ENCODE measurements at places on chromosomes 2 and 18. TPM values are rescaled to one million over a fixed set of nuclear protein-coding genes. Genes with fewer than 3 reads are reported as not detected.

The INHBB gene
- 2.8 TPM for total RNA-seq

DNA sequence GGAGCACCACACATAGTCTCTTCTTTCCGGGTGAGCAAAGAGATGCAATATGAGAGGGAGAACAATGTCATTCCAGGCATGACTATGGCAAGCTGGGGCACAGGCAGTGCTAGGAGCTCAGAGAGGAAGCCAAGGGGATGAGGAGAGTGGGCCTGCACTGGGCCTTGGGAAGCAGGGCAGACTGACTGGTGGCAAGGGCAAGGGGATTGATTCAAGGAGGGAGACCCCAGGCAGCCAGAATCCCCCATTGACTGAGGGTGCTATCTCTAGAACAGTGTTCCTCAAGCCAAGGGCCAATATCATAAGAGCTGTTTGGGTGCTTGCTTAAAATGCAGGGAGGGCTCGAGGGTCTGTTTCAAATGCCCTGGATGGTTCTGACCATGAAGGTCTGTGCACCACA lies 36.1 kb downstream of the MARCO start:
- DNase-seq: no peak

- no peak for DNase-seq
Observed at GRCh38 chr2:101617188-101617587, 80.3 kb upstream of the MAP4K4 start.

DNA sequence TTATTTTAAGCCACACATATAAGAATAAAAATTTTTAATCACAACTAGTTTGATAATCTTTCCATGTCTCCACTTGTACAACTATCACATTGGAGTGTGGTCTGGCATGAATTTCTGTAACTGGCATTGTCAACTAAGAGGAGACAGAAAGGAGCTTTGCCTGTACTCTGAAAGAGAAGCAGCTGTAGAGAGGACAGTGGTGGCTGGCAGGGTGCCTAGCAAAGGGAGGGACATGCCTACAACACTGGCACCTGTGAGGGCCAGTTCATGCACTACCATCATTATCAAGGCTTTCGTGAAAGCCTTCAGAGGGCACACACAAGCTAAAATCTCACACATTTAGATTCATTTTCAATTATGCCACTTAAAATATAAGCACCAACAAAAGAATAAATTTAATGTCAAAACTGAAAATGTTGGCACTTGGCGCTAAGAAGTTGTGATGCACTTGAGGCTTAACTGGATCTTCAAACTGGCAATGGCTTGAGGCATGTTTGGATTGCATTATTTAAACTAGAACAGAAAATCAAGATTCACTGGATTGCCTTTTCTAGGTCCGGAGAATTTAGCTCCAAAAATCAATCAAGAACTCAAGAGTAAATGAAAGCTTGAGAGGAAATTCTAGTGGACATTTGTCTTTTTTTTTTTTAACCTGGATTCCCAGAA lies 238.6 kb downstream of the ZNF385B start:
- DNase-seq: no peak

GRCh38 chr2:26230806-26231205 lies 13.6 kb downstream of the HADHA start:
- no peak for DNase-seq

DNA sequence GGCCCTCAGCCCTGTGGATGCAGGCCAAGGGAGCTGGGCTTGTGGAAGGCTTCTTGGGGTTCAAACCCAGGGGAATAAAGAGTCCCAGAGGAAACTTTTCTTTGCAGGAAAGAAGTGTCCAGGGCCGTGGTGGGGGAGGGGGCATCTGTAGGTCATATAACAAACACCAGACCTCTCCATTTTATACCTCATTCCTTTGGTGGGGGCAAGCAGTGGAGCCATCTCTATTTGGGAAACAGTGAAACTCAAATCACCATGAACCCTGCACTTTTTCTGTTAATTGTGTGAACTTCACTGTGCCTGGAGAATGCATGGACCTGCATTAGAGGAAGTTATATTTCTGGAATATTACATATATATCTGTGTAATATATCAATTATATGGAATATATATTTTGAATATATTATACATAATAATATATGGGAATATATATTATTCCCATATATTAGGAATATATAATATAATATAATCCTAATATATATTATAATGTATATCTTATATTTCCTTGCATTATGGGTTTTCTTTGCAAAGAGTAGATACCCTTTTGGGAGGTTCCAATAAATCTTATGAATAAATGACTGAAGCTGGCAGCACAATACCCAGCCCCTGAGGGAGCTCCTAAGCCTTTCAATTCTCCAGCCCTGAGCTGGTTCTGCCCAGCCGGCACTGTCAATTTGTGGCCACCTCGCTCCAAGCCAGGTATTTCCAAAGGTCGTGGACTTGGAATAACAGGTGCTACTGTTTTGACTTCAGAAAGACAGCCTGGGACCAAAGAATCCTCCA lies 97.7 kb upstream of the PKDCC start:
- DNase-seq: no peak

DNA sequence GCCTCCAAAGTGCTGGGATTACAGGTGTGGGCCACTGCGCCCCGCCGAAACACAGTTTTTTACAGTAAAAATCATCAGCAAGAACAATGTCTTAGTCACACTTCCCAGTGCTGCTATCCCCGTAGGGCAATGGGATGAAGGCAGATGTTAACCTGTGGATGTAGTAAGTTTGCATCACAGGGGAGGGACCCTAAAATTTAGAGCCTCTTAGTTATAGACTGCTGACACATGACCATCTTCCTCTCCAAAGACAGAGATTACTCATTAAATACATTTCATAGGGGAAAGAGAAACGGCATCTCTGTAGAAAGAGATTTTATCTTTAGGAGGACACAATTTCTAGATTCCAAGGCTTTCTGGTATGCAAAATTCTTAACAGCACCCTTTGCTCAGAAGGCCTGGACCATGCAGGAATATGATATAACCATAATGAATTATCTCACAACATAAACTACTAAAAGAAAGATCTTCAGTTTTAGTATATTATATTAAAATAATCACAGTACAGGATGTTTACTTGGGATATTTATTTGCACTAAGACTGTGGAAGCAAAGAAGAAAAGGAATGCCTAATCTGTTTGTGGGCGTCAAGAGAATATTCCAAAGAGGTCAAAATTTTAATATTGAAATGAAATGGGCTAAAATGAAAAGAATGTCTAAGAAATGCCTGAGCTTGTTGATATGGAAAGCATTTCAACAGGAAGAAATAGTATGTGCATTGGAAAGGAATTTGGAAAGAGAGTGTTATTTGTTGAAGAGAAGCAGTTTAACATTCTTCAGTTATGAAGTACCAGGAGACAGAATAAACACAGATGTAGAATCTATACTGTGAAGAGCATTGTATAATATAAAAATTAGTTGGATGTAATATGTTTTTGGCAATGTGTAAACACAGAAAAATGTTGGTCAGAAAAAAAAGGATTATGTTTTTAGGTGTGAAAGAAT lies 1228.3 kb upstream of the CHAC2 start:
- no peak for DNase-seq

DNA sequence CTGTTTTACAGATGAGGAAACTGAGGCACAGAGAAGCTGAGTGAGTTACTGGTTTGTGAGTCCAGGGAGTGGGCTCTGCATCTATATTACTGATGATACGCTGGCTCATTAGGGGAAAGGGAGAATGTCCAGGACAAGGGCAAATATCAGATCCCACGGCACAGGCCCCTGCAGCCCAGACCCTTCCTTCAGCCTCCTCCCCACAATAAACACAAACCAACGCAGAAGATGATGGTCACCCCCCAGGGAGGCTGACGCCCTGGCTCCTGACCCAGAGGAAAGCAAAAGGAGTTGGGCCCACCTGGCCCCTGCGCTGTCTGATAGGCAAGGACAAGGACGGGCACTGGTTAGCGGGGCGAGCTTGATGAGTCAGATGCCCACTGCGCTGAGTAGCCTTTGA lies 47.7 kb upstream of the ZBTB7C start:
- DNase-seq: no peak

DNA sequence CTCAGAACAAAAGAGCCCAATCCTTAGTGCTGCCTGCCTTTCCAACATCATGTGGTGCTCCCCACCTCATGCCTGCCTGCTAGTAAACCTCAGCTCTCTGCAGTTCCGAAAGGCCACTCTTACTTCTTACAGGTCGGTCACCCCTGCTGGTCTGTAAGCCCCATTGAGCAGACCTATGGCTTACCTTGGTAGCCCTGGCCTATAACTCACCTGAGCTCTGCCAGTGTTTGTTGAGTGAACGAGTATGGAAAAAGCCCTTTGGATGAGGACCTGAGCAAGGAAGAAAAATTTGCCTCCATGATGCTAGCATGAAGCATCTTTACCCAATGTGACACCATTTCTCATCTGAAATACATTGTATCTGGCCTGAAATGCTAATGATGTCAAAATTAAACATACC lies 83.3 kb downstream of the LIPG start:
- DNase-seq: no peak

The ACMSD gene
- not detected for total RNA-seq

DNA sequence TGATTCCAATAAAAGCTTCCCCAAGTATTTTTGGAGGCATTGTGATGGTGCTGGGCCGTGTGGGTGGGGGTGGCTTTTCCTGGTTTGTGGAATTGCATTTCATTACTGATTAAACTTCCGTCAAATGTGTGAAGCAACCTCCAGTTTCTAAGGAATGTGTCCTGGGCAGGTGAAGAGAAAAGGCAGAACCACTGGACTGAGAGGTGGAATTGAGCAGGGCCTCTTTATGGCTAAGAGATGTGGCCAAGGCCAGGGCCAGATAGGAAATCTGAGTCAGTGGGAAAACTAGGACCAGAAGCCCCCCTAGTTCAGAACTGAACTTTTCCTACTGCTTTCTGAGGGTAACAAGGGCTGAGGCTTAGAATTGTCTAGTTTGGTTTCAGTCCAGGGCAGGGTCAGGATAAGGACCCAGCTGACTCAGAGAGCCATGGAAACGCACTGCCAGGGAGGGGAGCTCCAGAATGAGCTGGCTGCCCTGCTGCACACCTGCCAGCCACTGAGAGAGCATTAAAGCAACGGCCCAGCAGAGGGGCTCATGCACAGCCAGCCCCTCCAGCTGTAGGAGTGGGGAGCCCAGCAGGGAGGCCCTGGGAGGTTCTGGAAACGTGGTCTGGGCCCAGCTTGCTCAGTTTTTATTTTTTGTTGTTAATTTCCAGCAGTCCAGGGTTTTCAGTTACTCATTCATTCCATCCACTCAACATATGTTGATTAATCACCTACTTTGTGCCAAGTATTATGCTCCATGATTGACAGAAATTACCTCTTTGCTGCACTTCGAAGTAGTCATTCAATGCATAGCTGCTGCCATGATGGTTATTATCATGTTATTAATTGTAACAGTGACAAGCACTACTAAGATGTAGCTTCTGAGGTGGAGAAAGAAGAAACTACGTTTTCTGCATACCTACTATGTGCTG lies 156.1 kb downstream of the MSH2 start:
- peak; percentile 52 for DNase-seq

Measured in tongue (tissue), 3 donors.